ENCODE measurements at places on chromosomes 4 and X.

GRCh38 chrX:15059474-15059873 lies 186.3 kb downstream of the MOSPD2 start:
- peak; percentile 29 for DNase-seq

DNA sequence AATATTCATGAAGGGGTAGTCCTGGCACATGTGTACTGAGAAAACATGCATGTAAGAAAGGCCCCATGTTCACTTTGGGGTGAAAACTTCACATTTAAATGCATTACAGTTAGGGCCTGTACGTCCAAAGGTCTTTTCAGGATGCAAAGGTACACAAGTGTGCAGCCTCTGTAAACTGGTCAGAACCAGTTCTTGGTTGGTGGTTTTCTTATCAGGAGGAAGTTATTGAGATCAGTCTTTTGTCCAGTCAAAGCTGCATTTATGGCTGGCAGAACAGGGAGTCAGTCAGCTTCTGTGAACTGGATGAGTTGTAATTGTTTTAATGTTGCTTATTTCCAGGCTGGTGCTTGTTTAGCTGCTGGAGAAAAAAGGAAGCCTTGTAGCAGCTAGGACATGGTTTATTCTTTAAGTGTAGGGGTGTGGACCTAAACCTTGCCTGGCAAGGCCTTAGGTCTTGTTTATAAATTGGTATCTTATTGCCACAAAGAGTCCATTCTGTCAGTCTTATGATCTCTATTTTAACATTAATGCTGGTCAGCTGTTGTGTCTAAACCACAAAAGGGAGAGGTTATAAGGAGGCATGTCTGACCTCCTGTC lies 1906.6 kb upstream of the TENM3 start:
- DNase-seq, result no peak

- no peak for DNase-seq
Observed at GRCh38 chrX:22090181-22090580, 58.1 kb downstream of the PHEX start.

GRCh38 chr4:138510053-138510452 lies 267.9 kb upstream of the SLC7A11 start:
- no peak for DNase-seq

DNA sequence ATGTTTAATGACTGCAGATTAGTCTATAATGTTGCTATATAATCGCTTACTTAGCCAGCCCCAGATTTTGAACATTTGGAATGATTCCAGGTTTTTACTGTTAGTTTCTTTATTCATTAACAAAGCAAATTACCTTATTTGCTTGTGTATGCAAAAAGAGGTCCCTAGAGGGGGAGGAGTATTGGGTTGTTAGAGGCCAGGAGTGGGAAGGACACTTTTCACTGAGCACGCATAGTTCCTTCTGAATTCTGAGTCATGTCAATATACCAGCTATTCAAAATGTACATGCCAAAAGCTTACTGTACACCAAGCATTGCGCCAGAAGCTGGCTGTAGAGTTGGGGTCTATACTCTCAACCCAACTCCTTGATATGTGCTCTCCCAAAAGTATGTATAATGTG lies 5.1 kb upstream of the DGAT2L6 start:
- DNase-seq, result no peak

DNA sequence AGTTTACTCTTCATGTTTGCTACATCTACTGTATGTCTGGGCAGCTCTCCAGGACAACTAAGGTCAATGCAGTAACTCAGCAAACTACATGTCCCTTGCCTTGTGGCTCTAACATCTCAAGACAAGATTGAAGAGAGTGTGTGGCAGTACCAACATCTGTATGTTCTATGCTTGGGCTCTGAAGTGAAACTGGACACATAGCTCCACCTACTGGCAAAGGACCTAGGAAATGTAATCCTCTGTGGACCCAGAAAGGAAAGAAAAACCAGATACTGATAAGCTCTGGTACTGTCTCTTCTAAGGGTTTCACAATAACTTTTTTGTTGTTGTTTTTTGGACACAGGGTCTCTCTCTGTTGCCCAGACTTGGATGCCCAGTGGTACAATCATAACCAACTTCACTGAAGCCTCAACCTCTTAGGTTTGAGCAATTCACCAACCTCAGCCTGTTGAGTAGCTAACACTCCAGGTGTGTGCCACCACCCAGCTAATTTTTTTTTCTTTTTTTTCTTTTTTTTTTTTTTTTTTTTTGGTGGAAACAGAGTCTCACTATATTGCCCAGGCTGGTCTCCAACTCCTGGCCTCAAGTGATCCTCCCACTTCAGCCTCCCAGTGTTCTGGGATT lies 64.1 kb downstream of the QDPR start:
- DNase-seq, result peak; percentile 58

- no peak for DNase-seq
Observed at GRCh38 chr4:102362922-102363432, 17.7 kb upstream of the SLC39A8 start.

GRCh38 chr4:138588501-138588900 lies 346.4 kb upstream of the SLC7A11 start:
- no peak for DNase-seq

DNA sequence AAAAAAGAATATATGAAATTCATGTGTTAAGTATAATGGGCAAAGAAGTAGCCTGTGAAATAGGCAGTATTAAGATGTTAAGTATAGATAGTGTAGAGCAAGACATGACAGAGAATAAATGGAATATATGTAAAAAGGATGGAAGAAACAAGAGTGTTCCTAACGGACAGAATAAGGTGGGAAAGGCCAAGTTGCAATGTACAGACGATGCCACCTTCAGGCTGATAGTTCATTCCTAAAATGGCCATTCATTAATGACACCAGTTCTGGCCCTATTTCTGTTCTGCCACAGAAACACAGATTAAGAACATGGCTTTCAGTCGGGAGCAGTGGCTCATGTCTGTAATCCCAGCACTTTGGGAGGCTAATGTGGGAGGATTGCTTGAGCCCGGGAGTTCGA lies 4.4 kb upstream of the FAM184B start:
- no peak for DNase-seq

DNA sequence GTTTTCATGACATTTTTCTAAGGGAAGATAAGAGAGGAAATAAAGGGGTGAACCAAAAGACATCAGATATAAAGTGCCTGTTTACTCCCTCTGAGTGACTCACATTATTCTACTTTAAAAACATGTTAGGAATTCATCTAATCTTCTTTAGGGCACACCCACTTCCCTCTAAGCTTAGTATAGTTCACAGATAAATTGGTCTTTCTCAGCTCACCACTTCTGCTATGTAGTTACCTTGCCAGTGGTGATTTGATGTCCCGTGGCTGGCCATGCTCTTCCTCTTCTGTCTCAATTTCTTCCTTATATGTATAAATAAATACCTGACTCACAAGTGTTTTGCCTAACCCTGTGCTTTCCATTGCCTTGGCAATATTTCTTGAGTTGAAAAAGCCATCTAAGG lies 96.8 kb downstream of the PDLIM5 start:
- DNase-seq, result no peak

GRCh38 chr4:6986072-6986780 lies 56.9 kb upstream of the TADA2B start:
- peak; percentile 30 for DNase-seq

DNA sequence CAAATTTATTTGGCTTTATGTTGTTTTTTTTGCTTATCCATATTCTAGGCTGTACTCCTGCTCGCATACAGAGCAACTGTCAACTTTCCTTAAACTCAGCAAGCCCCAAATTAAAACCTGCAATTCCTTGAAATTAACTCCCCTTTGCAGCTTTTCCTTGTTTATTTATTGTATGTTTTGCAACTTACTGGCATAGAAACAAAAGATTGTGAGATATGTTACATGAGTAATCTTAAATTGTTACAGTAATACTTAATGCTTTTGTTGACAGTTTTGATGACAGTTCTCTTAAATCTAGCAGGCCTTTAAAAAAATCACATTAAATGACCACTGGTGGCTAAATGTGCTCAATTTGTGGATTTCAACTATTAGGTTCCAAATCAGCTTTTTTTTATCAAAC lies 4.5 kb downstream of the DDX3X start:
- DNase-seq, result no peak

- DNase-seq, result peak; percentile 6
Observed at GRCh38 chr4:56803471-56803870, 18.0 kb downstream of the SPINK2 start.

GRCh38 chr4:150974750-150975149 lies 40.3 kb downstream of the LRBA start:
- no peak for DNase-seq

- no peak for DNase-seq
Observed at GRCh38 chr4:8324640-8325239, 55.2 kb downstream of the HTRA3 start.

GRCh38 chr4:157898836-157899605 lies 273.8 kb downstream of the GASK1B start:
- no peak for DNase-seq

GRCh38 chrX:48794911-48795515 lies 6.9 kb upstream of the HDAC6 start:
- no peak for DNase-seq

DNA sequence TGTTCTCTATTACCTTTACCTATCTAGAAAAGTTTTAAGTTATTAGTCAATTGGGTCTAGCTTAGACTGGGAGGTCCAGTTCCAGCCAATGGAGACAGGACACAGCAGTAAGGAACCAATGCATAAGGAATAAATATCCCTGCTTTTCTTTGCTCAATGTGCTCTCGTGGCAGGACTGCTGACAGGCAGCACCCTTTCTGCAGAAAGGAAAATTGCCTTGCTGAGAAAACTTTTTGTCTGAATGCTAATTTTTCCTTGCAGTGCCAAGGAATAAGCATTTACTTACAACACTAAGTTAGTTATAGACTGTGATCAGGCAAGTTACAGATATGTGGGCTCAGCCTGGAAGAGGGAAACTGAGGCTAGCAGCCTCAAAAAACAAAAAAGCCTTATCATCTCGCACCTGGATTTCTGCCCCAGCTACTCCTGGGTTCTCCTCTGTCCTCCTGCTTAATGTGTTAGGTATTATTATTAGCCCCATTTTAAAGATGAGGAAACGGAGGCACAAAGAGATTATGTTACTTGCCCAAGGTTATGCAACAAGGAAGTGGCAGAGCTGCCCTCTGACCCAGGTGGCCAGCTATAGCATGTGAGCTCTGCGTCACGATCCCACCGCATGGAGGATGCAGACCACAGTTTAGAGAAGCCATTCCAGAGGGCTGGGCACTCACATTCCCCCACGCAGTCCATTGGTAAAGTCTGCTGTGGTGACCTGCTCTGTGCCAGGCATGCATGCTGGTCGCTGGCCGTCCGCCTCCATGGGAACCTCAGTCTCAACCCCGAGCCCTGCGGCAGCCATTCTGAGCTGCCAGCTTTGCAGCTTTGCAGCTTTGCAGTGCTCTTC lies 40.5 kb upstream of the C4orf50 start:
- no peak for DNase-seq

DNA sequence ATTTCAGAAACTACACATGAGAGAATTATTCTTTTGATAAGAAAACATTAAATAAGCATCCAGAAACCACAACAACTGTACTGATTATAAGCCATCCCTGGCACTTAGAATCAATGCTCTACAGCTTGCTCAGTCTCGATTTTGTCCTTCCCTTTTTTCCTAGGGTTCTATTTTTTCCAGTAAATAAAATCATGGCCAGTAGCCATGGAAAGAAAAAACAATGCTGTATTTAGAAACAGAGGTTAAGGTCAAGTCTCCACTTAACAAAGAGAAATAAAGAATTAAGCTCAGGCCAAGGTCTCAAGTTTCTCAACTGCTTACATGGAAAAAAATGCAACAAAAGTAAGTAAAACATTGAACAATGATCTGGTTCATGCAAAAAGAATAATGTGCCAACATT lies 38.7 kb upstream of the GRID2 start:
- DNase-seq, result peak; percentile 58

- DNase-seq, result no peak
Observed at GRCh38 chr4:5158825-5159224, 107.5 kb downstream of the STK32B start.

GRCh38 chr4:149203256-149204001 lies 612.2 kb downstream of the IQCM start:
- DNase-seq, result peak; percentile 69

DNA sequence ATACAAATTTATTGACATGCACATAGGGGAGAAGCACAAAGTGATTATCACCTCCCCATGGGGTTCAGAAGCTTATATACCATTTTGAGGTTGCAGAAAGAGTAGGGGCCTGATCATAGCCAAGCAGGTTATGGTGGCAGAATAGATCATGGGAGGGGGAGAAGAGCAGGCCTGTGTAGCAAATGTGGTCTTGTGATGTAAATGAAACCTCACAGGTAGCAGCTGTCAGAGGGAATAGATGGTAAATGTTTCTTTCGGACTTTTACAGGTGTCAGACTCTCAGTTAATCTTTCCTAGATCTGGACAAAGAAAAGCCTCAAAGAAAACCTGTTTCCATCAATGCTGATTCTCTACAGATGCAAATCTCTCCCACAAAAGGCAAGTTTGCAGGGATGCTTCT lies 84.4 kb downstream of the CFAP299 start:
- DNase-seq, result no peak

GRCh38 chrX:131397891-131398290 lies 108.8 kb upstream of the IGSF1 start:
- no peak for DNase-seq

DNA sequence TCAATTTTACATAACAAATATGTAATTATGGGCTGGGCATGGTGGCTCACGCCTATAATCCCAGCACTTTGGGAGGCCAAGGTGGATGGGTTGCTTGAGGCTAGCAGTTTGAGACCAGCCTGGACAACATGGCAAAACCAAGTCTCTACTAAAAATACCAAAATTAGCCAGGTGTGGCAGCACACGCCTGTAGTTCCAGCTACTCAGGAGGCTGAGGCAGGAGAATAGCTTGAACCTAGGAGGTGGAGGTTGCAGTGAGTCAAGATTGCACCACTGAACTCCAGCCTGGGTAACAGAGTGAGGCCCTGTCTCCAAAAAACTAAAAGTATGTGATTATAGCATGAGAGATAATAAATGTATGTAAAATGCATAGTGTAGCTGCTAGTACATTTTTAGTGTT lies 229.0 kb downstream of the PPARGC1A start:
- no peak for DNase-seq

All from muscle of back (tissue), 13 donors.